RPMI7951 (cell line): ENCODE measurements at places on chromosomes 16 and 17. TPM values are rescaled to one million over a fixed set of nuclear protein-coding genes. Genes with fewer than 3 reads are reported as not detected.

DNA sequence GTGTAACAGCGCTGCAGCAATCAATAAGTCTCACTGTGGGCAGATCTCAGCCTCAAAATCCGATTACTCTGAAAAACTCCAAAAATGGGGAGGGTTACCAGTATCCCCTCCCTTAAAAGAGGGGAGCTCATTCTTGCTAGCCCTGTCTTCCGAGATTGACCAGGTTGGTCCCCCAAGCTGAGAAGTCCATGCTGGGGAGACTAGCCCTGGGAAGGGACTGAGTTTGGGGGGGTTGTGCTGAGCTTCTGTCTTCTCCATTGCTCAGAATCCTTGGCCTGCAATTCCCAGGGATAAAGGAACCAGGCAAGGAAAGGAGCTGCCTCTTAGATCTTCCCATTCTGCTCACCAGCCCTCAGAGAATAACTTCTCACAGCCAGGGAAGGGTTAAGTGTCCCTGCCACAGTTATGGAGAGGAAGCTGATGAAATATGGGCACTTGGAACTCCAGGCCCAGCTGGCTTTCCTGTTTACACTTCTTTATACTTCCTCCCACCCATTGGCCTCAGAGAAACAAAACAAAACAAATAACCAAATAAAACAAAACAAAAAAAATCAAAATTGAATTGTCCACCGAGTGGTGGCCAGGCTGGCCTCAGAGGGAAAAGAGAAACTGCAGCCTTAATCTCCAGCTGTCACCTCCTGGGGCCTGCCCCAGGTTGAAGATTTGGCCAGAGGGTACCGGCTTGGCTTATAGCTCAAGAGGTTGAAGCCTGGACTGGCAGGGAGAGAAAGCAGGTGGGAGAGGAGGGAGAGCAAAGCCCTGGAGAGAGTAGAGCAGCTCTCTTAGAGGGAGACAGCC, 2.6 kb downstream of the HOXB3 start:
- no peak for DNase-seq

DNA sequence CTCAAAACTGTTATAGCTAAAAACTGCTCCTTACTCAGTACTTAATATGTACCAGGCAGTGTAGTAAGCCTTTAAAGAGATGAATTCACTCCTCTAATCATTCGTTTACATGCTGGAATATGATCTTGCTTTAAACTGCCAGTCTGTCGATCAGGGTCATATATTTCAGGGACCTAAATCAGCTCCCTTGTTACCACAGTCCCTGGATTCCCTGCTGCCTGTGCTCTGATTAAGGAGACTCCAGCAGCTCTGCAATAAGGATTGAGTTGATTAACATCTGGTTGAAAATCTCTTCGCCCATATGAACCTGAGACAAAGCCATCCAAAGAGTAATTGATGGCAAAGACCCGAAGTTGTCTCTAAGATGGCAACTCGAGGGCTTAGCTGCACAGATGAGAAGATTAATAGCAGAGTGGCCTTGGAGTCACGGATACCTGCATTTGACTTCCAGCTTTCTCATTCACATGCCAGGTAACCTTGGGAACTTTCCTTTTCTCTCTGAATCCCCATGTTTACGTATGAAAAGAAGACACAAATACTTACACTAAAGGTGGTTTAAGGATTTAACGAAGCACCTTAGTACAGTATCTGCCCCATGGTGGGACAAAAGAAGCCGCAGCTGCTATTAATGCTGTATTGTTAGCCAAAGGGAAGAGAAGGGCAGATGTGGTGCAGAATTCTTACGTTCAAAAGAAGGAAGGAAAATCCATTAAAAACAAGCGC, 68.2 kb downstream of the VAT1L start:
- no peak for DNase-seq

GRCh38 chr17:15263206-15263579, 1.9 kb downstream of the PMP22 start:
- peak; percentile 89 for DNase-seq

Gene SLFN14
- not detected in 2 replicates for total RNA-seq

Gene CACNG3
- not detected in 2 replicates for total RNA-seq
